ENCODE measurements at places on chromosomes 5 and 9.

- no peak for DNase-seq
Measured at GRCh38 chr9:134570711-134571325, 70.8 kb upstream of the COL5A1 start.

- no peak for DNase-seq
Measured at GRCh38 chr9:104836235-104836634, 72.3 kb downstream of the NIPSNAP3B start.

DNA sequence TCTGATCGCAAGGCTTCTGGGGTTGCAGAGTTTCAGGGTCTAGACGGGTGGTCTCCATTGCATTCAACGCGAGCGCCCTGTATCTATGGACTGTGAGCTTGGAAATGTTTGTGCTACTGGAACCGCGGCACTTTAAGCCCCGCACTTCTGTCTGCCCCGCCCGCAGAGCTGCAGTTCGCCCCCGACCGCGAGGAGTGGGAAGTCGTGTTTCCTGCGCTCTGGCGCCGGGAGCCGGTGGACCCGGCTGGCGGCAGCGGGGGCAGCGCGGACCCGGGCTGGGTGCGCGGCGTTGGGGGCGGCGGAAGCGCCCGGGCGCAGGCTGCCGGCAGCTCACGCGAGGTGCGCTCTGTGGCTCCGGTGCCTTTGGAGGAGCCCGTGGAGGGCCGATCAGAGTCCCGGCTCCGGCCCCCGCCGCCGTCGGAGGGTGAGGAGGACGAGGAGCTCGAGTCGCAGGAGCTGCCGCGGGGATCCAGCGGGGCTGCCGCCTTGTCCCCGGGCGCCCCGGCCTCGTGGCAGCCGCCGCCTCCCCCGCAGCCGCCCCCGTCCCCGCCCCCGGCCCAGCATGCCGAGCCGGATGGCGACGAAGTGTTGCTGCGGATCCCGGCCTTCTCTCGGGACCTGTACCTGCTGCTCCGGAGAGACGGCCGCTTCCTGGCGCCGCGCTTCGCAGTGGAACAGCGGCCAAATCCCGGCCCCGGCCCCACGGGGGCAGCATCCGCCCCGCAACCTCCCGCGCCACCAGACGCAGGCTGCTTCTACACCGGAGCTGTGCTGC lies 1.0 kb downstream of the ADAMTS19 start:
- no peak for DNase-seq

DNA sequence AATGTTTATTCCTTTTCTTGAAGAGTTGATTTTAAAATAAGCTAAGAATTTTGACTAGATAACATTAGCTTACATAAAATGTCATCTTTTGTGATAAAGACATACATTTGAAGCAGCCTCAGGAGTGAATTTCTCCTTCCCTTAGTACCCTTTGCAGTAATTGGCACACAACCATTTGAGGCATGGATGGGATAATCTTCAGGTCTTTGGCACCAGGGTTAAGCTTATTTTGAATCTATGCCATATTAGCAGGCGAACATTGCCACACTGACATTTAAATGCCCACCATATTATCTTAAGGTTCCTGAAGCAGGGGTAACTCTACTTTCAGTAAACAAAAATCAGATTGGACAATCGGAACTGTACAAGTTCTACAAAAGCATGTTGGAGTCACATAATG lies 126.0 kb downstream of the NR3C1 start:
- no peak for DNase-seq

DNA sequence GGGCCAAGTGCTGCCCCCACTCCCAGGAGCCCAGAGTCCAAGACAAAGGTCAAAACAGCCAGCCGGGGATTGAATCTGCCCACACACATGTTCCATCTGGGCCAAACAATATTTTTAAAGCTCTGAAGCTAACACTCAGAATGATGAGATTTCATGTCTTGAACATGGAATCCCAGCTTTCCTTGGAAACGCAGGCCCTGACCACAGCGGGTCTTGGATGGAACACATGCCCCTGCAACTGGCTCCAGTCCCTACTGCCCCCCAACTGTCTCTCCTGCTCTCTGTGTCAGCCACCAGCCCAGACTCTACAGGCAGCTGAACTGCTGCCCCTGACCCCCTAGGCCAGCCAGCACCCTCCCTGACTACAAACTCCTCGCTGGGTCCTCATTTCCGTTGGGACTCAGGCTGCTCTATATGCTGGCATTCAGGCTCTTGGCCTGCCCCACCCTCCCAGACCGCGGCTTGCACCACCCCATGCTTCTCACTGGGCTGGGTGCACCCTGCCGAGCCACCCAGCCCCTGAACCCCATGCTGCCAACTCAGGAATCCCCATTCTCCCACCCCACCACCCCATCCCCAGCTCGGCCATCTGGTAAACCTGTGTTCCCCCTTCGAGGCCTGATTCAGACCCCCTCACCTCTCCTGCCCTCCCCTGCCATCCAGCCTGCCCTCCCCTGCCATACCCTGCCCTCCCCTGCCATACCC lies 71.7 kb downstream of the ADAMTS2 start:
- DNase-seq: no peak

GRCh38 chr5:176383961-176384360 lies 4.4 kb downstream of the NOP16 start:
- no peak for DNase-seq

- DNase-seq: no peak
Measured at GRCh38 chr5:91235271-91235694, 147.8 kb downstream of the ARRDC3 start.

DNA sequence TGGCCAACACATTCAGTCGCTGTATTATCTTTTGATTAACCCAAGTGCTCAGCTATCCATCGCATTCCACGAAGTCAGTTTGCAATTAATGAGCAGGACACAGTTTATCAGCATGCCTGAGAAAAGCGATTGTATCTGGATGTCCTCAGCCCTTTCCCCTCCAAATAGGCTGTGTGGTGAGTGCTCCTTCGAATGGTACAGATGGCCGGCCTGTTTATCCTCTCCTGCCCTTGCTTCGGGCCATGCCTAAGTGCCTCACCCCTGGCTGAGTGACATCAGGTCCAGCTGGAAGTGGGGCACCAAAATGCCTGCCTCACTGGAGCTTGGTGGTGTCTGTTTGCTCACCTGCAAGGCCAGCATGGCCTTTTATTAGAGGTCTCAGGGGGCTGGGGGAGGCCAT lies 317.3 kb downstream of the GADD45G start:
- no peak for DNase-seq

- DNase-seq: no peak
Measured at GRCh38 chr5:3007577-3007976, 256.1 kb upstream of the IRX2 start.

DNA sequence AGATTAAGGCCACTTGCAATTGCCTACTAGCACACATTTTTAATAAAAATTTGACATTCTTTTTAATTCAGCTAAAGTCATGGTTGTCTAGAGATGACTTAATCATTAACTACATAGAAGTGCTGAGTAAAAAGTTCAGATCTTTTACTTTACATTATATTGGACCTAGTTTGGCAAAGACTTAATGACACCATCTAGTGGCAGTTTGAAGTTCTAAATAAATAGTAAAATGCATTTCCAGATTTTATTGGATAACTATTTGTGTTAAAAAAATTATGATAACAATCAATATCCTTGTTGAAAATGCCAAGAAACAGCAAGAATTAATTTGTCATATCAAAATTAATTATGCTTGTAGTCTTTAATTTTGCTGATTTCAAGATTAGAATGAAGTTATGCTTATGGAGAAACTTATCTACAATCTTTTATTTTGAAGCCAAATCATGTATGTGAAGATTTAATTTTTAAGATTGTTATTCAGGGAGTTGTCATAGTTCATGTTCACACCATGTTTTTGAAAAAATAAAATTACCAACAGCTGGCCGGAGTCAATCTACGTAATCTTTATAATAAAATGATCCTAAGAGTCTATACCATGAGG lies 69.6 kb upstream of the PJA2 start:
- no peak for DNase-seq

- no peak for DNase-seq
Measured at GRCh38 chr9:100515578-100516494, 42.9 kb downstream of the TMEFF1 start.

DNA sequence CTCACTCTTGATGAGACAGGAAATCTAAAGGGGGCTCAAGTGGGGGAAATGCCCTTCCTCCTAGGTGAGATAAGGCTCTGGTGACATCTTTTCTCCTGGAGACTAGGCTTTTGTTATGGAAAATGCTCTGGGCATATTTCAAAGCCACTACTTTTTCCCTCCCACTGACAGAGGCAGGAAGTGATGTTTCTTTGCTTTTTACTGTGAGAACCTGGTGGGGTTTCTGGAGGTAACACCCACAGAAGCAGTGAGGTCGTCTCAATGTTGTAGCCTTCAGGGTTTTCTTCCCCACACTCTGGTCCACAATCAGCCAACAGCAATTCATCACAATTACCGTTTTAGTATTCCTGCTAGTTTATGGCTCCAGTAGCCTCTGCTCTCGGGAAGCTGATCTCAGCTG lies 41.4 kb upstream of the FAM240B start:
- DNase-seq: no peak

- no peak for DNase-seq
Measured at GRCh38 chr5:5037674-5038073, 102.5 kb upstream of the ADAMTS16 start.

GRCh38 chr9:21744320-21744719 lies 58.1 kb upstream of the MTAP start:
- DNase-seq: no peak

GRCh38 chr9:137778336-137778735 lies 99.2 kb upstream of the CACNA1B start:
- no peak for DNase-seq

DNA sequence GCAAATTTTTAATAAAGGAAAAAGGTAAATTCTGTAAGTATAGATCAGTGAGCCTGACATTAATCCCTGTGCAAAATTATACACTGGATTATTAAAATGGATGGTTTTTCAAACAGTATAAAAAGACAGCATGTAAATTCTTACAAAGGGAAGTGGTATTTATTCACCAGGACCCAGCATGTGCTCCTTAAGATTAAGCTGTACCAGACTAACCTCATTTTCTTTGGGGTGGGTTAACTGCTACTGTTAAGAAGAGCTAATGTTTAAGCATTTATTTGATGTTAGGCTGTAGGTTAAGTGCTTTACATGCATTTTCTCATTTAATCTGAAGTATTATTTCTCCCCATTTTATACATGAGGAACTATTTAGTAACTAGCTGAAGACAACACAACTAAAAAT lies 60.3 kb upstream of the RFX3 start:
- no peak for DNase-seq

GRCh38 chr5:172699999-172700364 lies 58.9 kb downstream of the NEURL1B start:
- no peak for DNase-seq

DNA sequence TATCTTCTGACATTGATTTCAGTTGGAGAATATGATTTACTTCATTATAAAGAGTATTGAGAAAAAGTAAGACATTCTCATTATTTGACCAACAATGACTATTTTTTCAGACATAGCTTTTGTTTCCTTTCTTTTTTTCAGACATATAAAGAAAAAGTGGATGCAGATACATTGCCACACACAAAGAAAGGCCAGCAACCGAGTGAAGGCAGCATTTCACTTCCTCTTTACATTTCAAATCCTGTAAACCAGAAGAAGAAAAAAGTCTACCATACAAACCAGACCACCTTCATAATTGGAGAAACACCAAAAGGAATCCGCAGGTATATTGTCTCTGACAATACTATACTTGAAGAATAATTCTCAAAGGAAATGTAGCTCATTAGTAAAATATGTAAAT lies 128.9 kb downstream of the ERCC6L2 start:
- no peak for DNase-seq

DNA sequence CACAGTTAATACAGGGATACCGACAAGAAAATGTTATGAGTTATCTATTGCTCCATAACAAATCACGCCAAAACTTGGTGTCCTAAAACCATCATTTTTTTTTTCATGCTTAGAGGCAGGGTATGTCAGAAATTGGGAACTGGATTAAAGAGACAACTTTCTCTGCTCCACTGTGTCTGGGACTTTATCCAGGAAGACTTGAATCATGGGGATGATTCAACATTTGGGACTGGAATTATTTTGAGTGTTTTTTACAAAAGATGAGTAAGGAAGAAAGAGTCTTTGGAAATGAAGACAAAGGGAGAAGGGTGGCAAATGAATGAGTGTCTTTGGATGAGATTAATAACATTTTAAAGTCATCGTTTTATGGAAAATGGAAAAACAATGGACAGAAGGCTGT lies 1883.7 kb upstream of the C9orf72 start:
- DNase-seq: no peak

DNA sequence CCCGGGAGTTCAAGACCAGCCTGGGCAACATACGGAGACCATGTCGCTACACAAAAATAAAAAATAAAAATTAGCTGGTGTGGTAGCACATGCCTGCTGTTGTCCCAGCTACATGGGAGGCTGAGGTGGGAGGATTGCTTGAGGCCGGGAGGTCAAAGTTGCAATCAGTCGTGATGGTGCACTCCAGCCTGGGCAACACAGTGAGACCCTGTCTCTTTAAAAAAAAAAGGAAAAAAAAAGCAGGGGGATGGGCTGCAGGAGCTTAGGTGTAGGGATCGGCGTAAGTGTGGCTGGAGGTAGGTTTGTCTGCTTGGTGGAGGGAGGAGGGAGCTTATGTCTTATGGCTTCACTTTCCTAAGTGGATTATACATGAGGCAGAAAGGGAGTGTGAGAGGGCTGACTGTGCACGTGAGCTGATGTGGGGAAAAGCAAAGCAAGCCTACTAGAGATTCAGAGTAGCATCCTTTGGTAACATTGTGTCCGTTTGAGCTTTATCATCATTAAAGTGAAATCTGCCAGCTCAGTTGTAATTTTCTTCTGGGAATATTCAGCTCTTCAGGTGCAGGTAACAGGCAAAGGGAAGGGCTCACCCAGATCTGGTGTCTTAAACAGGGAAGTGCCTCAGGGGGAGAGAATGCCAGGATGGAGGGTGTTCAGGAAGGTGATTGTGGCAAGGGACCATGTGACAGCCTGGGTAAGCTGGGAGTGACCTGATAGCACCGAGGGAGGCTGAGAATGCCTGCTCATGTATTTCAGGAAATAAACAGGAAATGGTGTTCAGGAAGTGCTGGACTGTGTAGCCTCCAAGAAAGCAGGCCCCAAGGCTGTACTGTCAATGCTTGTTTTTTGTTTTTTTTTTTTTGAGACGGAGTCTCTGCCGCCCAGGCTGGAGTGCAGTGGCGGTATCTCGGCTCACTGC lies 17.6 kb upstream of the SETX start:
- DNase-seq: no peak

DNA sequence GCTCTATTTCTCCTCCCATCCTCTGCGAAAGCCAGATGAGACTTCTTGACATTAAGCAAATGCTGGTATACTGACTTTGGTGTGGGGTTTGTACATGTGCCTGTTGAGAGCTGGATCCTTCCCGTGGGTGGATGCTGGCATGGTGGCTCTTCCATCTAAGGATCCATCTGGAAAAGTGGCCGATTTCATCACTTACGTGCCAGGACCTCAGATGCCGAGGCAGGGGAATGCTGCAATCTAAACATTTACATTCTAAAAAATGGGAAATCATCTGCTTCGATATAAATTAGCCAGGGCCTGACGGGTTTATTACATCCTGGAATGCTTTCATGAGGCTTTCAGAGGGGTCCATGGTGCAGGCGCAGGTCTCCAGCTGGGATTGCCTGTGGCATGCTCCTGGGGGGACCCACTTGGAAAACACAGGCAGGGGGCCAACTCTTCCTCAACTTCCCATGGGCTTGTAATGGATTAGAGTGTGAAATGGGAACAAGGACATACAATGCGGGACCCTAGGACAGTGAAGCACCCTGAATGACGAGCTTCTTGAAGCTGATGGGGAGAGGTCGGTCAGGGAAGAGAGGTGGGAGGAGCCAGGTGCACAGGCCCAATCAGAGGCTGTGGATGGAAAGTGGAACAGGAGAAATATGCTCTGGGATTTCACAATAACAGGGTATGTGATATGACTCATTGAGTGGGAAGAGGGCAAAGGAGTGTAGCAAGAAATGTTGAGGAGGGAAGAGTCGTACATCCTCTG lies 105.5 kb upstream of the PITX1 start:
- DNase-seq: no peak

GRCh38 chr5:133494232-133494922 lies 118.0 kb downstream of the FSTL4 start:
- no peak for DNase-seq

Measured in central memory CD4-positive, alpha-beta T cell (primary cell).